ENCODE measurements at places on chromosomes 16 and 17.
A peak's percentile ranks its signal among the peaks of the same experiment; 100 is the strongest.

- DNase-seq, result peak; percentile 67
Observed at GRCh38 chr17:69142175-69142802, 594 bp upstream of the ABCA6 start.

DNA sequence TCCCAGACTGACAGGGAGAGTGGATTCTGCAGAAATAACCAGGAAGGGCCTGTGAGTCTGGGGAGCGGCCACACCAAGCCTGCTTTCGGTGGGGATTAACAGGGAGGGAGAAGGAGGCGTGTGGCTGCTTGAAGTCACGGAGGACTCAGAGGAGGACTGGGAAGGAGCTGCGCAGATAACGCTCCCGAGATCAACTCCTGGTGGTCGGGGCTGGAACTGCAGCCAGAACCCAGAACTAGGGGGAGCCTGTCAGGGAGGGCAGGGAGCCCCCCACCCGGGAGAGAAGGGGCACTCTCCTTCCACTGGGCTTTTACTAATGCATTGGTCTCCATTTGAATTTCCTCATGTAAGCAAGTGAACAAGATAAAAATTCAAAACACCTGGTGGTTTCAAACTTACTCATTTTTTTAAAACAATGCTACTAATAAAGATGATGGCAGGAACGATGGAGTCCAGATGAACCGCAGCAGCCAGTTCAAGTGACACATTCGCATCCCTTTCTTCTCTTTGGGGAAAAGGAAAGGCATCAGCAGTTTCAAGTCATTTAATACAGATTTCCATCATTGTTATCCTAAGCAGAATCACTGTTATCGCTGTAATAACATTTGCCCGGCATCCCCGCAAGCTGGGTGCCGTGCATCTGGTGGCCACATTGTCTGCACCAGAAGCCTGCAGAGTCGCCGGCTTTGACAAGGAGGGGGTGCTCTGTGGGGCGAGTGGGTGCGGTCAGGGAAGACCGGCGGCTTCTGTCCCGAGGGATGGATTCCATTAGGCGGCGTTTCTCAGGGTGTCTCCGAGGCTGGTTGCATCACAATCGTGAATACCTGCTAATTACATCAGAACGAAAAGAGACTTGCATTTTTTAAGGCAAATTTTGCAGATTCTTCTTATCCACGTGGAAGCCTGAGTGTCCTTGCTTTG, 183.0 kb downstream of the FOXL1 start:
- peak; percentile 92 for DNase-seq

DNA sequence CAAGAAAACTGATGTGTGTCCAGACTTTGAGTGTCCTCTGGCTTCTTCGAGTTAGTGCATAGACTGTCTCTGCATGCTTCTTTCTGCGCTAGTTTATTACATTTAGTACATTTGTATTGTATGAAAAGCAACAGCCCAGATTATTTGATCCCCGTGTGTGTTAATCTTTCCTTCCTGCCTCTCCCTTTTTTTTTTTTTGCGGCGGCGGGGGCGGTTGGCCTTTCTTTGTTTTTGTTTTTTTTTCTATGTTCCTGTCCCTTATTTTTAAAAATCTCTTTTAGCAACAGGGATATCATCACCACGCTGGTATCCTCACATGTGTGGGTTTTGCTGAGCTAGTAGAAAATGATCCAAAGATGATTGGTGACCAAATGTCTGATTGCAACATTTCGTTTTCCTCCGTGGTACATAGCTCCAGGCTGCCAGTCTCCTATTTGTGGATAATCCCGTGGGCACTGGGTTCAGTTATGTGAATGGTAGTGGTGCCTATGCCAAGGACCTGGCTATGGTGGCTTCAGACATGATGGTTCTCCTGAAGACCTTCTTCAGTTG, 9.4 kb downstream of the SCPEP1 start:
- peak; percentile 35 for DNase-seq

DNA sequence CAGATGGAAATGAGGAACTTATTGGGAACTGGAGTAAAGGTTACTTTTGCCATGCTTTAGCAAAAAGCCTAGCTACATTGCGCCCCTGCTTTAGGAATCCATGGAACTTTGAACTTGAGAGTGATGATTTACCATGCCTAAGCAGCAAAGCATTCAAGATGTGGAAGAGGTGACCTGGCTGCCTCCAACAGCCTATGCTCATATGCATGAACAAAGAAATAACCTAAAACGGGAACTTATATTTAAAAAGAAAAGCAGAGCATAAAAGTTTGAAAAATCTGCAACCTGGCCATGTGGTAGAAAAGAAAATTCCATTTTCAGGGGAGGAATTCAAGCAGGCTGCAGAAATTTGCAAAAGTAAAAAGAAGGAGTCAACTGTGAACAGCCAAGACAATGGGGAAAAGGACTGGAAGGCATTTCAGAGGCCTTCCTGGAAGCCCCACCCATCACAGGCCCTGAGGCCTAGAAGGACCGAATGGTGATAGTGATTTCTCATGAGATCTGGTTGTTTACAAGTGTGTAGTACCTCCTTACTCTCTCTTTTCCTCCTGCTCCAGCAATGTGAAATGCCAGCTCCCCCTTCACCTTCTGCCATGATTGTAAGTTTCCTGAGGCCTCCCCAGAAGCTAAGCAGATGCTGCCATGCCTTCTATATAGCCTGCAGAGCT, 48.7 kb downstream of the MRPS23 start:
- DNase-seq, result no peak

DNA sequence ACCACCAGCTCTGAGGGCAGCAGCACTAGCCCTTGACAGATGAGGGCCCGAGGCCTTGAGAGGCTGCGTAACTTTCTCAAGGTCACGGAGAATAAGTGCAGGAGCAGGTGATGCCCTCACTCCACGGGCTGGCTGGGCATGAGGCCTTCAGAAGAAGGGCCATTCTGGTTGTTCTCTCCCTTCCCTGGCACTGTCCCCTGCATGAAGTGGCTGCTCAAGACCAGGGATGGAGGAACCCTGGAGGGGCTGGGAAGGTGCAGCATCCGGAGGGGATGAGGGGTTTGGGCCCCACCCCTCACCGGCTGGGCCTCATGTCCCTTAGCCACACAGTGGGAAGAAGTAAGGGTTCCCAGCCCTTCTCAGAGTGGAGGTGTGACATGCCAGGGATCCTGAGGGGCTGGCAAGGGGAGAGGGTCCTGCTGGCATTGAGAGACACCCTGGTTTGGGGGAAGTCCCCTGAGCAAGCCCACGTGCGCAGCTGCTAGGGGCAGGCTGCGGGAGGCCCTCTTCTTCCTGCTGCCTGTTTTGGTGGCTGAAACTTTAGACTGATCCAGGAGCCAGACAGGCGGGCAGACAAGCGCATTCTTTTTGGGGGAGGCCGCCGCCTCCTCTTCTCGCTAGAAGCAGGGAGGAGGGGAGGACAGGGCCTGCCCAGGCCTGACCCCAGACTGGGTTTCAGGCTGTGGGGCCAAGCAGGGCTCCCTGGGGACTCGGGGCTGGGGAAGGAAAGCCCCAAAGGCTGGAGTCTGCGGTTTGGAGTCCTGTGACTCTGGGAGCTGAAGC, 74.0 kb downstream of the N4BP1 start:
- DNase-seq, result no peak

GRCh38 chr17:67506966-67507365, 129.9 kb downstream of the PITPNC1 start:
- DNase-seq, result peak; percentile 84

GRCh38 chr17:64653985-64654355, 8.1 kb downstream of the SMURF2 start:
- DNase-seq, result peak; percentile 40

DNA sequence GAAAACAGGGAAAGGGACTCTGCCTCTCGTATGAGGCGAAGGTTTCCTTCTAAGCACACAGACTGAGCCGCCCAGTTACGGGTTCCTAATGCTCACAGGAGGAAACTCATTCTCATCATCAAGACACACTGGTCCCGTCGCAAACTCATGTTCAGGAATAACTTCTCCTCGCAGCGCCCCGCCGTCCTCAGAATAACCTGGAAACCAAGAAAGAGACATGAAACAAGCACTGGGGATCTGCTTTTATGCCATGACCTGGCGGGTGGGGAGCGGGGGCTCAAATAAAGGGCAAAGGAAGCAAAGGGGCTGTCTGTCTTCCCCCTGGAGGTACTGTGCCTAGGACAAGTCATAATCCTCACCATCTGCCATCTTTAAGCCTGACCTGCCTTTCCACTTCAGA, 31.3 kb downstream of the WIPI1 start:
- no peak for DNase-seq

DNA sequence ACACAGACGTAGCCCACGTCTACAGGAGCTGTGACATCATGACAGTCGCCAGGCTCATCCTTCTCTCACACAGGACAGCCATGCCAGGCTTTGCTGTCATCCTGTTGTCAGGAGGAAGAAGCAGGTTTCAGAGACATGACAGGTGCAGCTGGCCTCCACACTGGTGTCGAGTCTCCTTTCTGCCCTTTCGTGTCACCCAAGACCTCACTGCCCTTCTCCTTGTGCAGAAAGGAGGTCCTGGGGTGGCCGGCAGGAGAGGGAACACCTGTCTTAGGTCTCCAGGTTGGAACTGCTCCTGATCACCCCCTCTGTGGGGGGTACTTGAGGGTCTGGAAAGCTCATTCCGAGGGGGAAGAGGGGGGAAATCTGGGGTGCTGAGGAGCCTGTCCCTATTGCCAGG, 41.6 kb upstream of the IRF8 start:
- no peak for DNase-seq

- DNase-seq, result peak; percentile 60
Observed at GRCh38 chr16:87757841-87758426, 7.9 kb downstream of the KLHDC4 start.

GRCh38 chr17:82106688-82107305, 8.8 kb upstream of the FASN start:
- DNase-seq, result no peak

DNA sequence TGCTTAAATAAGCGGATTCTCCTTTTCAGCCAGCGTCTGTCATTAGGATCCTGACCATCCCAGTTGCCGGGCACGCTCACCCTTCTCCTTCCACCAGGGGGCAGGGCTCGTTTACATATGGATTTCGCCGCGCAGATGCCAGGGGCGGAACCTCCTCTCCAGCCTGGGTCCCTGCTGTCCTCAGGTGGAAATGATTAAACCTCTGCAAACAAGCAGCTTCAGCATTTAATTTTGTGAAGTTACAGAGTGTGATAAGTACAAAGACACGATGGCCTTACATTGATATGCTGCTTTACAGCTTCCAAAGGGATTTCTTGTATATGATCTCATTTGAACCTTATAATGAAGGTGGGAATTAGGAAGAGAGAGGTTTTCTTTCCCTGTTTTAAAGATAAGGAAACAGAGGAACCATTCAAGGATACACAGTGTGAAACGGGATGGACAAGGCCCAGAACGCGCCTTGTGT, 3.9 kb upstream of the KRT28 start:
- DNase-seq, result peak; percentile 62

DNA sequence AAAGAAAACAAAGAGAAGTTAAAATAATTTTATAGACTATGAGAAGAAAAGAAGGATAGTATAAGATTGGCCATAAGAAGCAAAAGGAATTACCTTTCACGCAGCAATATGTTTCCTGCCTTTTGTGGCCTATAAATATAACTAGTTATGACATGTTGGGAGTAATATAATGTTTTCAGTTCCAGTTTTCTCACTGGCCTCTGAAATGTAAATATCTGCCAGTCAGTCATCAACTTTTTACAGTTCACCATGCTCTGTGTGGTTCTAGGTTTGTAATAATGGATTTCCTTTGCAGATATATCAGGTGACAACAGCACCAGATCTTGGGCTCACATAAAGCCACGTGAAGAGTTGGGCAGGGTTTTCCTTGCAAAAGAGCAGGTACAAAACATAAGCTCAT, 94.3 kb downstream of the ABCA8 start:
- DNase-seq, result no peak

DNA sequence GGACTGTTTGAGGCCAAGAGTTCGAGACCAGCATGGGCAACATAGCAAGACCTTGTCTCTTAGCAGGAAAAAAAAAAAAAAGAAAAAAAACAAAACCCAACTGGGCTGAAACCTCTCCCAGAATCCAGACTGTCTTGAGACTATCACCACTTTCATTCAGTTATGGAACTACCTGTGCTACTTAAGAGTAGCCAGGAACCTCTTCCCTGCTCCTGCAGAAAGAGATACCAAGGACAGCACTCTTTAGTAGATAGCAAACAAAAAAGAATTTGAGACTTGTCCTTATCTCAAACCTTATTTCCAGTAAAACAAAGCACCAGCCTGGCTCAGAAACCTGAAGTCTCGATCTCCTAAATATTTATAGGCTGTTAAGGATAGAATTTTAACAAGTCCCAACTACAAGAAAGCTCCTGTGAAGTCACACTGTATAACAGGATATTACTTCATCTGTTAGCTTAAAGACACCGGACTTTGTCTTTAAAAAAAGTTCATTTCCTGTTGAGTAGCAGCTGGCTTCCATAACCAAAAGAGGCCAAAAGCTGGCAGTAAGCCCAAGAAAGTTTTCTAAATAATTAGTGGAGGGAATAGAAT, 5.1 kb downstream of the CDR2 start:
- peak; percentile 69 for DNase-seq

GRCh38 chr16:26175944-26176343, 484.2 kb downstream of the HS3ST4 start:
- DNase-seq, result no peak

DNA sequence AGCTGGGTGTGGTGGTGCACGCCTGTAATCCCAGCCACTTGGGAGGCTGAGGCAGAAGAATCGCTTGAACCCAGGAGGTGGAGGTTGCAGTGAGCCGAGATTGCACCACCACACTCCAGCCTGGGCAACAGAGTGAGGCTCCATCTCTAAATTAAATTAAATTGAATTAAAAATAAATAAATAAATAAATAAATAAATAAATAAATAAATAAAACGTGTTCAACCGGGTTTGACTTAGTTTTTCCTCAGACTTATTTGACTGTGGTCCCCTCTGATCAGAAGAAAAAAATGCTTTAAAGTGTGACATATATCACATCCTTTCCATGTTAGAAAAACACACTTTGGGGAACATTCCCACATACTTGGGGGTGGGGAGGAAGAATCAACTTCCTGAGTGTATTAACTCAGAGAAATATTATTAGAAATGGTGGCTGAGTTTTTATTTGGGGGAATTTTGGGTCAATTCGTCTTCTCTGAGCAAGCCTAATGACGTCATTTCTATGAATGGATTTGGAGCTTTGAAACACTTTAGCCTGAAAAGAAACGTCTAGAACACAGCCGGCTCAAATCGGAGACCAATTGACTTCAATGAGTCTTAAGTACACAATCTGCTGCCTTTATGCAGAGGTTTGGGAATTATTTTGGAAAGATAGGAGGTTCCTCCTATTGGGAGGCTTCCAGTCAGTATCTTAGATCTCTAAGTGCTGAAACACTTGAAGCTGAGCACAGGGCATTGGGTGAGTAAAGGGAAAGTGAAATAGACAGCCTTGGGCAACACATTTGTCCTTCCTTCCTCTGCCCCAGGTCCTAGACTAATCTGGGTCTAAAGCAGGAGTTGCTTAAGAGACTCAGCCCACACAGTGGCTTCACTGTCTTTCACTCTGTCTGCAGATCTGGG, 132.6 kb downstream of the PITPNC1 start:
- DNase-seq, result peak; percentile 51

- no peak for DNase-seq
Observed at GRCh38 chr16:17374668-17375255, 96.0 kb downstream of the XYLT1 start.

DNA sequence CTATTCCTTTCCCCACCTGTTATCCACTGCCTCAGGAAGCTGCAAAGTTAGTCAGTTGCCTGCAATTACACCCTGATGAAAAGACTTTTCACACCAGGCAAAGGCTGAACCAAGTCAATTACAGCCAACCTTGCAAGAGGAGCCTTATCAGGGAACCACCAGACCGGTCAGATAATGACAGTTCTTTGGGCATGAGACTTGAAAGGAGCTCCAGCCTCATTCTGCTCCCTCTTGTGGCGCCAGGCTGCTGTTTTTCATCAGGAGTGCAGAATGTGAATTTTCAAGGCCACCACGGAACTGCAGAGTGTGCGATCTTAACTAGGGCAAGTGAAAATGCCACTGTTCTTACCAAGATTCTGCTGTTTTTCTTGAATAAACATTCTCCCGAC, 22.5 kb downstream of the DNAI2 start:
- DNase-seq, result peak; percentile 16

GRCh38 chr17:13036751-13037150, 18.9 kb upstream of the ELAC2 start:
- no peak for DNase-seq
